D341Med (cell line): ENCODE measurements at places on chromosomes 4 and X.

- no peak for DNase-seq
Observed at GRCh38 chrX:16484338-16484737, 165.6 kb upstream of the S100G start.

GRCh38 chr4:43132010-43132582 is 239.6 kb downstream of the GRXCR1 start:
- DNase-seq: peak; percentile 74

DNA sequence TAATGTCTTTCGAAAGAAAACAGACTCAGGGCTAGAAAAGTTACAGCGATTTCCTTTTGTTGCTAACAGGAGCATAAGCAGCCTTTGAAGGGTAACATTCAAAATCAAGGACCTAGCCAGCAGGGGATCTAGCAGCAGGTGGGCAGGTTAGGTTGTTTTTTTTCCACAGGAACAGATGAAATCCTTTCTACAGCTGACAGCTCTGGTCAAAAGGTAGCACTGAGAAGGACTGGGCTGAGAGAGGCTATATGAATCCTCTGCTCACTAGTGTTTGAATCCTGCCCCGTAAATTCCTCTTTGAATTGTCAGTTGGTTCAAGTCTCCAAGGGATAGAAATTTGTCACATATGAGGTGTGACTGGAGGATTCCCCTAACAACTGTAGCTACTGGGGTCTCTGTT is 188.2 kb downstream of the SH2D1A start:
- no peak for DNase-seq

GRCh38 chr4:168514249-168514852 is 17.5 kb downstream of the PALLD start:
- no peak for DNase-seq

DNA sequence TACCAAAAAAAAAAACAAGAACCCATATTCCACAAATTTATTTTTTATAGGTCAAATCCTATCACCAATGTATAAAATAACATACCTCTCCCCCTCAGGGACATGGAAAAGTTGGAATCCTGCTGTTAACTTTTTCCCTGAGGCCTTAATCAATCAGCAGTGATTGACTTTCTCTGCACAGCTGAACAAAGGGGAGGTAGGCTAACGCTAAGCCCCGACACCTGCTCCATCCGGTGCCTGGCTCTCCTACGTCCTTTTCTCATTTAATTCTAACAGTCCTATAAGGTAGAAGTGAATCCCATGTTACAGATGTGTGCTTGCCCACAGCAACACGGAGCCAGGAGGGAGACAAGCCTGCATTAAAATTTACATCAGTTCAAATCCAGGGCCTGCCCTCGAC is 2.8 kb downstream of the CENPU start:
- DNase-seq: no peak

GRCh38 chr4:38102957-38103588 is 142.9 kb downstream of the PTTG2 start:
- no peak for DNase-seq

- DNase-seq: no peak
Observed at GRCh38 chr4:71913275-71913674, 118.5 kb upstream of the NPFFR2 start.

DNA sequence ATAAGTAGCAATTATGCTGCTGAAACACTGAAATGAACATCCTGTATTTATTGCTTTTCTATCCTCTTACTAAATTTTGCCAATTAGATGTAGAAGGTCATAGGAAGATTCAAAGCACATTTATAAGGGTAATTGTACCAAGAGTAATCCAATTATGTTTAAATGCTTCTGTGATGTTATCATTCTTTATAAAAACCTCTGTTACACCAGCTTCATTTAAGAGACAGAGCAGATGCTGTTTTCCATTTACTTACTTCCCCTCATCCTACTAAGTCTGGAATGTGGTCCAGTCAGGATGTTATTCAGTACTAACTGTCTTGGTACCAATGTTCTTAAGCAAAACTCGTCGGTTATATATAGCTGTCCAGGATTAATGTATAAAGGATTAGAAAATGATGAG is 539.6 kb downstream of the PDHA2 start:
- no peak for DNase-seq

GRCh38 chr4:168735735-168736134 is 238.9 kb downstream of the PALLD start:
- no peak for DNase-seq

- DNase-seq: no peak
Observed at GRCh38 chr4:188021548-188022249, 26.1 kb downstream of the ZFP42 start.

DNA sequence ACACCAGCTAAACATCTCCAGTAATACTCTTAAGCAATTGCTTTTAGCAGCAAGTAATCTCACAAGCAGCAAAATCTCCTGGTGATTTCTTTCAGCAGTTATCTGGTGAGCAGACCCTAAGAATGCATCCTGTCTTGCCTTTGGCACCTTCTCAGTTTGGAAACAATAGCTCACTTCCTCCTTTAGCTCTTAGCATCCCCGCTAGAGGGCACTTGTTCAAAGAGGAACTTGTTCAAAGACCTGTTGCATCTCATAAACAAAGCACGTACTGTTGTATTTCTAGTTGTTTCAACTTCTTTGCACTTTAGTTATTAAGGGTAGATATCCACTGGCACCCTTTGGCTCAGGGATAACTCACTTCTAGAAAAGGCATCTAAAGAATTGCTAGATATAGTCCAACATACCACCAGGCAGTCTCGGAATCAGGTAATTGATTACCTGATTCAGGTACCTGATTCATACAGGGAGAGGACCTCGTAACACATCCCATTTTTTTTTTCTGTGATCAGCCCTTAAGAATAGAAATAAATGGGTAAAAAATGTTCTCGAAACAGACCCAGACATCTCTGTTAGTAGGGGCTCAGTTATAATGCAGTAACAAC is 81.9 kb upstream of the QRFPR start:
- peak; percentile 51 for DNase-seq

GRCh38 chr4:125573368-125573767 is 258.6 kb downstream of the FAT4 start:
- no peak for DNase-seq

GRCh38 chrX:153762626-153763173 is 1.3 kb upstream of the PLXNB3 start:
- peak; percentile 6 for DNase-seq

GRCh38 chr4:157221895-157222770 is 1.6 kb downstream of the GRIA2 start:
- DNase-seq: peak; percentile 74

GRCh38 chr4:48635980-48636379 is 144.1 kb downstream of the FRYL start:
- no peak for DNase-seq

DNA sequence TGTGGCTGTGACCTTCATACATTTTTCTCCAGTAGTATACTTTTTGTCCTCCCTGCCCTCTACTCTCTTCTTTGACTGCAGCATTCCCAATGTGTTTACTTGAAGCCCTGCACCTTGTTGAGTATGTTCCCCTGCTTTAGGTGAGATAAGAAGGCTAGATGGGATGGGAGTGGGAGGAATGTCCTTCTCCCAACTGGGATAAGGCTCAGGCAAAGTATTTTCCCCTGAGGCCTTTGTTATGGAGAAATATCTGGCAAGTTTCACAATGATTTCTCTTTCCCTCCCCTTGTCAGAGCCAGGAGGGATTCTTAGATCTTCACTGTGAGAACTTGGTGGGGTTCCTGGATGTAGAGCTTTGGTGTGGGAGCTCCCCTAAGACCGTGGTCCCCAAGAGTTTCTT is 131.8 kb downstream of the CLCN5 start:
- DNase-seq: no peak

DNA sequence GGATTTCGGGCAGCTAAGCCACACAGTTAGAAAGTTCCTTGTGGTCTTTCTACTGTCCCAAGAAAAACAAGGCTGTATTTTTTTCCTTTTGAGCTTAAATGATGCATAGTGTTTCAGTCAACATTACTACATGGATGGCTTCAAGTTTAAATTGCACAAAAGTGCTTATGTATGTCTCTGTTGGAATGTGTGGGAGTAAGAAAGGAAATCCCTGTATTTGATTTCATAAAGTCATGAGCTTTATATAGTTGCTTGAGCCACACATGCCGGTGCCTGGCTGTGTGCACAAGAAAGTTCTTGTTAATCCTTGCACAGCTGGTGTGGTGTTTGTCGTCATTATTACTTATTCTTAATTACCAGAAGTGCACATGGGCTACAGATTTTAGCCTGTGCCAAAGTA is 262.2 kb downstream of the ARHGAP10 start:
- peak; percentile 80 for DNase-seq

DNA sequence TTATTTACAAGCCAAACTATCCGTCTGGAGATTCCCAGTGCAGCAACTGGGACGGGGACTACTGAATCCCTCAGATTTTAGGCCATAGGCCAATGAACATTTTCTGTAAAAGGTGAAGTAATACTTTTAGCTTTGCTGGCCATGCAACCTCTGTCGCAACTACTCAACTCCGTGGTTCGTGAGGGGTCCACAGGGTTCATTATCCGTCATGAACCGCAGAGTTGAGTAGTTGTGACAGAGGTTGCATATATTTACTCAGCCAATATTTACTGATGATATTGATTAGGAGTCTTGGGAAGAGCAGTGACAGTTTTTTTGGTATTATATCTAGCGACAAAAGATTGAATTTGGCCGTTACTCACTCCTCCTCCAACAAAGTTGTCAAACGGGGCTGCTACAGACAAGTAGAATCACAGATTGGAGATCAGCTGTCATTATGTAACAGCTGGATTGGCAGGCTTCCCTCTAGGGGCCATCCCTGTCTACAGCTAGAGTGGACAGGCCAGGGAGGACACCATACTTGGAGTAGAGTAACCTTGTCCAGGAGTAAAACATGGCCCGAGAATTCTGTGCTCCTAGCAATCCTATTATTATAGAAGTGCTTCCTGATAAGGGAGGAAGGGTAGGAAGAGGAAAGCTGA is 37.2 kb upstream of the CD38 start:
- DNase-seq: no peak

- DNase-seq: no peak
Observed at GRCh38 chr4:55706541-55706940, 70.4 kb upstream of the NMU start.

DNA sequence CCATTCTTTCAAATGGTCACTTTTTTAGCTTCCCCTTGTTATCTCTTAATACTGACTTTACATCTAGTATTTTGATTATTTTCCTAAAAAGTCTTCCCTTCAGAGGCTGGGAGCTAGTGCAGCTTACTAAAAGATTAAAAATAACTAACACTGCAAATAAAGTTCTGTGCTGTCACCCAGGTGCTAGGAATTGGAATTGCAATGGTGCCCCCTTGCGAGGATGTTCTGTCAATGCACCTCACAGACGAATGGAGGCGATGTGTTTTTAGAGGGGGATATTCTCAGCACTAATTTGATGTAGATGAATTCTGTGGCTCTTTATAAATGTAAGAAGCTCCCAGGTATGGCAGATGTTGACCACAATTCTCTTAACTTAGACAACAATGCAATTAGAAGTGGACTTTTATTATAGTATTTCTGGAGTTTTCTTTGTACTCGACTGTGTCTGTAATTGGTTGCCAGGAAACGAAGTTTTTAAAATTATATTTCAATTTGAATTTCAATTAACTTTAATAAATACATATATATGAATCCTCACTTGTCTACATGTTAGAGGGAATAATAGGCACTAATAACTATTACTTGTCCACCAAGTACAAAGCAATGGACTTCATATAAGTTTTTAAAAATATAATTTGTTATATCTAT is 22.0 kb upstream of the SMIM31 start:
- DNase-seq: peak; percentile 73

- DNase-seq: no peak
Observed at GRCh38 chrX:106710771-106711170, 15.7 kb upstream of the RNF128 start.

- DNase-seq: no peak
Observed at GRCh38 chr4:77167173-77167572, 10.2 kb downstream of the CCNG2 start.

DNA sequence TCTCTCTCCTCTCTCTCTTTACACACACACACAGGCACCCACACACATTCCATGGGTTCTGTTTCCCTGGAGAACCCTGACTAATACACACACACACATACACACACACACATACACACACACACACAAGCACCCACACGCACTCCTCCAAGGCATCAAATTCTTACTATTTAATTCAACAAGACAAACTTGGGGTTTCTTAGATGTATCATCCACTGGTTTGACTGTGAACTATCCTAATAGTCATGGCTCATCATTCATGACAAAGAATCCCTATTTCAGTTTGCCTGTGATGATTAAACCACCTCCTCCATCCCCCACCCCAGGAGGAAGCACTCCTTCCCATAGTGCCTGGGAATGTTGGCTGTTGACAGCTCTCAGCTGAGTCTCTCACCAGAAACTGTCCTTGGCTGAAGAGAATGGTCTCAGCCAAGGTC is 98.2 kb downstream of the USP46 start:
- DNase-seq: no peak

- no peak for DNase-seq
Observed at GRCh38 chr4:127630152-127630551, 2.6 kb upstream of the INTU start.

DNA sequence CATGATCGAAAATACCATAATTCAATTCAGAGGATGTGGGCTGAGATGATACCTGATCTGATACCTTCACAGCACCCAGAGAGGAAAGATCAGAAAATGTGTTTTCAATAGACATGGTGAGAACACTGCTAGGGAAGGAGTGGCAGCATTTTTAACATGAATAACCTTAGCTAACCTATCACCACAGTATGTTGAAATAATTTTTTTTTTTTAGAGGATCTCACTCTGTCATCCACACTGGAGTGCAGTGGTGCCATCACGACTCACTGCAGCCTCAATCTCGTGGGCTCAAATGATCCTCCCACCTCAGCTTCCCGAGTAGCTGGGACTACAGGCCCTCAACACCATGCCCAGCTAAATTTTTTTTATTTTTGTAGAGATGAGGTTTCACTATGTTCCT is 90.5 kb upstream of the RAPGEF2 start:
- DNase-seq: no peak

- no peak for DNase-seq
Observed at GRCh38 chr4:153233761-153234371, 29.6 kb downstream of the TRIM2 start.

- no peak for DNase-seq
Observed at GRCh38 chrX:40964008-40964407, 121.2 kb upstream of the USP9X start.

- DNase-seq: no peak
Observed at GRCh38 chr4:74490736-74491135, 45.8 kb downstream of the AREG start.

- peak; percentile 97 for DNase-seq
Observed at GRCh38 chrX:2690856-2691542, at the start of gene CD99. Gene CD99, plus strand, starts transcription at chrX:2691295. Its CDS starts 66 bp downstream, at chrX:2691361.

GRCh38 chrX:118554511-118554910 is 58.9 kb downstream of the DOCK11 start:
- no peak for DNase-seq

DNA sequence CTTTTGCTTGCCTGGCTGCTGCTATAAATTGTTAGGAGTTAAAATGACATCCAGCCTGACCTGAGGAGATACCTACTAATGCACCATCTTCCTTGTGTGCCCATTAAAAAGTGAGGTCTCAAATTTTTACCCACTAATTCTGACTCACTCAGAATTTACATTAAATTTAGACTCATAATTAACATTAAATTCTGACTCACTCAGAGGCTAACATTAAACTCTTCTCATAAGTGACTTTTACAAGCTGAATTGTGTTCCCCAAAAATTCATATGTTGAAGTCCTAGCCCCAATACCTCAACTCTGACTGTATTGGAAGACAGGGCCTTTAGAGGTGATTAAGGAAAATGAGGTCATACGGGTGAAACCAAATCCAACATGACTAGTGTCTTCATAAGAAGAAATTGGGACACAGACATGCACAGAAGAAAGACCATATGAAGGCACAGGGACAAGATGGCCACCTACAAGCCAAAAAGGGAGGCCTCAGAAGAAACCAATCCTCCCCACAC is 11.8 kb downstream of the CASP6 start:
- no peak for DNase-seq
